ENCODE measurements at places on chromosomes 12 and 14. TPM values are rescaled to one million over a fixed set of nuclear protein-coding genes. Genes with fewer than 3 reads are reported as not detected.

DNA sequence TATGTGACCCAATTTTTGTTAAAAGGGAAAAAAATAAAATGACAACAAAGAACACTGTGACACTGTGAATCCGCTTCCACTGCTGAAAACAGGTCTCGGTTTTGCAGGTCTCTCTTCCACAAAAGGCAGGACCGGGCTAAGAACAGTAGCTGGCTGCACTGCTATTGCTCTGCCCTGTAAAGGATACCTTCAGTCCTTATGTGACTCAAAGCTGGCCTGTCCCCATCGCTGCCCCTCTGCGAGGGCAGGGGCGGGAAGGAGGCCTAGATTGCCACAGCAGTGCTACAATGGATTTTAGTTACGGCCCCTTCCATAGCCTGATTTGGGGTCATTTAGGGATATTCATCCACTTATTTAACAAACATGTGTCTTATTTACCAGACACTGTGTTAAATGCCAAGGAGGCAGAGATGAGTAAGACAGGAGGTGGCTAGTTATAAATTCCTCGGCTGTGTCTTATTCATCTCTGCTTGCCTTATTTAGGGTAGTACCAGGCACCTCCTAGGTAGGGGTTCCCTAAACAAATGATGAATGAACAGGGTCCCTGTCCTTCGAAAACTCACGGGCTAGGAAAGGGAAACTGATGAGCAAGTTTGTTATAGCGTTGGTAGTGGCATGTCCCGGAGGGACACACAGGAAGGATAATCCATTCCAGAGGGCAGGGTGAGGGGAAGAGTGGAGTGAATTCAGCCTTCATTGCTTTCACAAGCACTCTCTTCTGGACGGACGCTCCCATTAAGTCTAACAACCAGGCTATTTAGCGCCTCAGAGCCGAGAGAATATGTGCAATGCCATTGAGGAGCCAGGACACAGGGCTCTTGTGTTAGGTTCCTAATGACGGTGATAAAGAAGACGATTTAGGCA lies 73.3 kb downstream of the EID3 start:
- DNase-seq: no peak

- no peak for DNase-seq
These were observed 1.3 kb downstream of the DDX51 start for GRCh38 chr12:132142679-132143335.

GRCh38 chr12:78636231-78636855 lies 228.2 kb upstream of the SYT1 start:
- no peak for DNase-seq

GRCh38 chr12:117441751-117442150 lies 80.3 kb upstream of the NOS1 start:
- DNase-seq: no peak

GRCh38 chr14:36657399-36658122 lies 4.1 kb upstream of the PAX9 start:
- no peak for DNase-seq

GRCh38 chr12:57342207-57342691 lies 88.6 kb downstream of the R3HDM2 start:
- DNase-seq: no peak

- no peak for DNase-seq
These were observed 415.2 kb upstream of the OR4E1 start for GRCh38 chr14:22088614-22089342.

- no peak for DNase-seq
These were observed 74.4 kb upstream of the MAP1LC3B2 start for GRCh38 chr12:116484807-116485206.

GRCh38 chr12:86264451-86265328 lies 8.5 kb upstream of the MGAT4C start:
- no peak for DNase-seq

- DNase-seq: no peak
These were observed 94.8 kb downstream of the SLC24A4 start for GRCh38 chr14:92417759-92418158.

GRCh38 chr14:105074601-105075053 lies 9.4 kb upstream of the GPR132 start:
- DNase-seq: no peak

DNA sequence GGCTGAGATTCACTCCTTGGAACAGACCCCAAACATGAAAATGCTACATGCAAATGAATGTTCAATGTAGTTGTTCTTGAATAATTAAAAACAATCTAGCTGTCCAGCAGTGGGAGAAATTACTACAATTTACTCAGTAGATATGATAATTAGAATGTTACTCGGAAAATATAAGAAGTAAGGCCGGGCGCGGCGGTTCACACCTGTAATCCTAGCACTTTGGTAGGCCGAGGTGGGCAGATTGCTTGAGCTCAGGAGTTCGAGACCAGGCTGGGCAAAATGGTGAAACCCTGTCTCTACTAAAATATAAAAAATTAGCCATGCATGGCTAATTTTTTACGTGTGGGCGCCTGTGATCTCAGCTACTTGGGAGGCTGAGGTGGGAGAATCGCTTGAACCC lies 15.3 kb upstream of the PTGER2 start:
- DNase-seq: no peak

- DNase-seq: no peak
These were observed 173.5 kb upstream of the SFSWAP start for GRCh38 chr12:131537267-131537958.

GRCh38 chr12:84644908-84645307 lies 267.7 kb downstream of the SLC6A15 start:
- no peak for DNase-seq

- no peak for DNase-seq
These were observed 37.7 kb downstream of the NRDE2 start for GRCh38 chr14:90293766-90294730.

GRCh38 chr12:50224026-50224692 lies 57.0 kb upstream of the CERS5 start:
- DNase-seq: peak; percentile 56

Gene RASSF3
- 63.7 TPM for total RNA-seq

Measured in activated CD8-positive, alpha-beta T cell treated with anti-CD3 and anti-CD28 coated beads, Interleukin-2, amount 10 ng/mL, durations not matched to agents 7 days and 5 days (primary cell).